Activated B cell treated with CpG ODN at 0.5 μM for 24 hours (primary cell): ENCODE measurements at places on chromosomes 16 and 17.
A peak's percentile ranks its signal among the peaks of the same experiment; 100 is the strongest.

- peak; percentile 97 for DNase-seq
Measured at GRCh38 chr16:75148311-75149195, at the start of gene ZFP1. ZFP1 (plus strand) TSS chr16:75148524; CDS start chr16:75152952, 4,428 bp downstream.

DNA sequence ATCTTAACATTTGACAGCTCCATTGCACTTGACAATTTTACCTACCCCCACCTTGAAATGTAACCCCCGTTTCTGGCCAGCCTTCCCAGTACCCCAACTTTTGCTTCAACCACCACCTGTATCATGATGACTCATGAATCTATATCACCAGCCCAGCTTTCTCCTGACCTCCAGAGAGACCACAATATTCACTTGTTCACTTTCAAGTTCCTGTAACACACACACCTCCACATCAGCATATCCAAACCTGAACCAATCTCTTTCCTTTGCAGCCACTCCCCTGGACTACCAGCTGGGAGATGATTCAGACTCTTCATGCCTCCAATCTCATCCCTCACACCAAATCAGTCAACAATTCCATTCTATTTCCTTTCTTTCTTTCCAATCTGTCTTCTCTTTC is 8.0 kb downstream of the SMG6 start:
- DNase-seq: no peak

DNA sequence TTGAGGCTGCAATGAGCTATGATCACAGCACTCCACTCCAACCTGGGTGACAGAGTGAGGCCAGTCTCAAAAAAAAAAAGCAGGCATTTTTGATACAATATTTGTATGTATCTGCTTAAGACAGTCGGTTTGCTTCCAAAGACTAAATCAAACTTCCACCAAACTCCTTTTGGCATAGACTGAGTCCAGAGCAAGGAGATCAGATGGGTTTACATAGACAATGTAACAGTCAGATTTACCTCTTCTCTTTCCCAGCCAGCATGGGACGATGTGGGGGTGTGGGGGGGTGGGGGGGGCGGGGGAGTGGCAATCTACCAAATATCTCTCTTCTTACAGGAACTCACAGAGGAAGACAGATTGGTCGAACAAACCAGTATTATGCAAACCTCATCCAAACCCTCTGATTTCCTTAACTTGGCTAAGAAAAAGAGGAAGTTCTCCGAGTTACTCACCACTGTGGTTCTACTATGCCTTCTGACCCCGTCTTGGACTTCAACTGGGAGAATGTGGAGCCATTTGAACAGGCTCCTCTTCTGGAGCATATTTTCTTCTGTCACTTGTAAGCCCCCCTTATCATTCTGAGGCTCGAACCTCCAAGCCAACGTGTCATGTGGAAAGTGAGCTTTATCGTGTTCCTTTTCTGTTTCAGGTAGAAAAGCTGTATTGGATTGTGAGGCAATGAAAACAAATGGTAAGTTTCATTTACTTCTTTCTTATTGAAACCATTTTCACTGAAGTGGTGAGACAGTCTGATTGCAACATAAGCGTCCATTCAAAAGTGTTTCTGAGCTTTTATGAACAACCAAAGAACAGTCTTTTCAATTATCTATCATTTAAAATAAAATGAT is at the start of gene MILR1:
Gene MILR1, plus strand, starts transcription at position 451 of the 848 bp plus-strand sequence. Its CDS starts 54 bp downstream, at position 505.
- DNase-seq: no peak

DNA sequence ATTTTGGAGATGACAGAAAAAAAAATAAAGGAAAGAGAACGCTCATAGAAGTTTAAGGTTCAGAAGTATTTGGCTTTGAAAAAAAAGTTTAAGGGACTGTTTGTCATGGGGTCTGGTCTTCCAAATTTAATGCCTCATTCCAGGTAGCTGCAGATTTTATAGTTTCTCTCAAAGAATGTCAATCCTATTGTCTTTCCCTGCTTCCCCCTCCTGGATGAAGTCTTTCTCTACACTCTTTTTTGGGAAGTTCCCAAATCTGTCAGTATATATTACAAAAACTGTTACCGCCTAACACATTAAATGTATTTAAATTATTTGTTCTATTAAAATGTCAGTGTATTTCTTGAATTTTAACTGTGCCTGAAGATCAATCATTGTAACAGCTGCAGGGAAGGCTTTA is 457.5 kb downstream of the MAF start:
- DNase-seq: no peak

- no peak for DNase-seq
Measured at GRCh38 chr16:19894586-19894985, 9.9 kb upstream of the GPRC5B start.

GRCh38 chr16:79257953-79258490 is 342.5 kb downstream of the MAF start:
- no peak for DNase-seq
